Osteocyte (in vitro differentiated cells): ENCODE measurements at places on chromosomes 6 and 20.

- no peak for DNase-seq
- H3K4me1 ChIP-seq = peaks cover 10% of the 10 kb centered on the region
- peak overlapping the region; percentile 61 for H3K4me3 ChIP-seq
- H3K36me3 ChIP-seq = no peaks in the 10 kb centered on the region
Measured at GRCh38 chr6:136551103-136551502, 881 bp upstream of the MAP7 start.

GRCh38 chr6:105051941-105052471 lies 95.1 kb downstream of the LIN28B start:
- H3K27me3 ChIP-seq = no peaks in the 10 kb centered on the region
- H3K36me3 ChIP-seq = no peaks in the 10 kb centered on the region

- no peak overlapping the region for H3K27ac ChIP-seq
- H3K27me3 ChIP-seq = peaks cover 2% of the 10 kb centered on the region
- H3K4me1 ChIP-seq = peaks cover 3% of the 10 kb centered on the region
- no peaks in the 10 kb centered on the region for H3K36me3 ChIP-seq
- H3K4me3 ChIP-seq = no peak overlapping the region
- peak; percentile 38 for DNase-seq
Measured at GRCh38 chr6:2866171-2866846, 24.6 kb upstream of the SERPINB1 start.

DNA sequence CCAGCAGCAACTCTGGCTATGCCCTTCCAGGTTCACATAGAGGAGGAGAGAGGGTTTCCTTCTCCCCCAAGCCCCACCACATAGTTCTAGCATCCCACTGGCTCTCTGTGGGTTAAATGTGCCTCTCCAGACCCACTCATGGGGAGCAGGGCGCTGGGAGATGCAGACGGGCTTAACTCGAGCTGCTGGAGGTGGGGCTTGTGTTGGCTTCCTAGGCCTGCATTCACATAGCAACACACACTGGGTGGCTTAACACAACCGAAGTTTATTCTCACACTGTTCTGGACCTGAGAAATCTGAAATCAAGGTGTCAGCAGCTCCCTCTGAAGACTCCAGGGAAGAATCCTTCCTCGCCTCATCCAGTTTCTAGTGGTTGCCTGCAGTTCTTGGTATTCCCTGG lies 33.6 kb downstream of the SLC2A10 start:
- H3K27me3 ChIP-seq = peaks cover 59% of the 10 kb centered on the region
- DNase-seq = no peak
- H3K4me1 ChIP-seq = no peaks in the 10 kb centered on the region
- H3K4me3 ChIP-seq = no peak overlapping the region
- H3K27ac ChIP-seq = no peak overlapping the region
- H3K36me3 ChIP-seq = no peaks in the 10 kb centered on the region

DNA sequence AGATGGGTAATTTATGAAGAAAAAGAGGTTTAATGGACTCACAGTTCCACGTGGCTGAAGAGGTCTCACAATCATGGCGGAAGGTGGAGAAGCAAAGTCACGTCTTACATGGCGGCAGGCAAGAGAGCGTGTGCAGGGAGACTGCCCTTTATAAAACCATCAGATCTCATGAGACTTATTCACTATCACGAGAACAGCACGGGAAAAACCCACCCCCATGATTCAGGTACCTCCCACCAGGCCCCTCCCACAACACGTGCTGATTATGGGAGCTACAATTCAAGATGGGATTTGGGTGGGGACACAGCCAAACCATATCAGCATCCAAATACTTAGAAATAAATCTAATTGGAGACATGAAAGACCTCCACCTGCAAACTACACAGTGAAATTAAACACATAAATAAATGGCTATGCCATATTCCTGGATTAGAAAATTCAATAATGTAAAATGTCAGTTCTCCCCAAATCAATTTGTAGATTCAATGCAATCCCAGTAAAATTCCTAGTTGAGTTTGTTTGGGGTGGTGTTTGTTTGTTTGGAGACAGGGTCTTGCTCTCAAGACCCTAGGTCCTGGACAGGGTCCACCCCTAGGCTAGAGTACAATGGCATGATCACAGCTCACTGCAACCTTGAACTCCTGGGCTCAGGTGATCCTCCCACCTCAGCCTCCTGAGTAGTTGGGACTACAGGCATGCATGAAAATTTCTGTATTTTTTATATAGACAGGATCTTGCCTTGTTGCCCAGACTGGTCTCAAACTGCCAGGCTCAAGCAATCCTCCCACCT lies 101.6 kb downstream of the TAF4 start:
- no peaks in the 10 kb centered on the region for H3K4me1 ChIP-seq
- no peak overlapping the region for H3K4me3 ChIP-seq
- H3K36me3 ChIP-seq = no peaks in the 10 kb centered on the region
- no peaks in the 10 kb centered on the region for H3K27me3 ChIP-seq
- no peak overlapping the region for H3K27ac ChIP-seq

GRCh38 chr20:15561707-15562404 lies 1011.4 kb downstream of the KIF16B start:
- H3K27me3 ChIP-seq = no peaks in the 10 kb centered on the region
- no peak overlapping the region for H3K27ac ChIP-seq
- H3K4me1 ChIP-seq = no peaks in the 10 kb centered on the region
- no peak for DNase-seq

GRCh38 chr20:14745830-14746229 lies 408.4 kb upstream of the FLRT3 start:
- no peak for DNase-seq
- no peaks in the 10 kb centered on the region for H3K27me3 ChIP-seq
- H3K4me3 ChIP-seq = no peak overlapping the region
- H3K4me1 ChIP-seq = no peaks in the 10 kb centered on the region

DNA sequence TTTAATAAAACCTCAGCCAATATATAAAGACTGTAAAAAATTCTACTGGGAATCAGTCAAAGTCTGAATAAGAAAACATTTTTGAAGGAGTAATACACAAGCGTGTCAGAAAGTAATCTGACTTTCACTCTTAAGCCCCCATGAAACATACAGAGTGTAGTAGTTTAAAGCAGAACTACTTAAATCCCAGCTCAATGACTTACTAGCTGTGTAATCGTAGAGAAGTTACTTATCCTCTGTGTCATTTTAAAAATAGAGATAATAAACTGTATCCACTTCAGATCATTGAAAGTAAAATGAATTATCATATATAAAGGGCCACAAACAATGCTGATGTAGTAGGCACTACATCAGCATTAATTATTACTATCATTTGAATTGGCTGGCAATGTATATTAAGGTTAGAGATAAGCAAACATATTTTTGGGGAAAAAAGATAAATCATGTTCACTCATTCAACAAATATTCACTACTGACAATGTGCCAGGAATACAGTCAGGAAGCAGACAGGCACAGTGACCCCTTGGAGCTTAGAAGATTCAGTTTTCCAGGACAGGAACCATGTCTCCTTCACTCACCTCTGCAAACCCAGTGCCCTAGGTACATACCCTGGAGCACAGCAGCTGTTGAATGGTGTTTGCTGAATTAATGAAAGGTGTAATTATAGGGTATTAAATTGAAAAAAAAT lies 14.4 kb downstream of the REPS1 start:
- H3K27ac ChIP-seq = peak overlapping the region; percentile 70
- peaks cover 51% of the 10 kb centered on the region for H3K4me1 ChIP-seq
- H3K27me3 ChIP-seq = no peaks in the 10 kb centered on the region
- no peaks in the 10 kb centered on the region for H3K36me3 ChIP-seq
- no peak overlapping the region for H3K4me3 ChIP-seq

- peaks cover 19% of the 10 kb centered on the region for H3K36me3 ChIP-seq
- peaks cover 3% of the 10 kb centered on the region for H3K4me1 ChIP-seq
- H3K27ac ChIP-seq = no peak overlapping the region
- no peak for DNase-seq
- H3K4me3 ChIP-seq = no peak overlapping the region
- H3K27me3 ChIP-seq = no peaks in the 10 kb centered on the region
Measured at GRCh38 chr6:100595456-100595855, 130.7 kb upstream of the SIM1 start.

DNA sequence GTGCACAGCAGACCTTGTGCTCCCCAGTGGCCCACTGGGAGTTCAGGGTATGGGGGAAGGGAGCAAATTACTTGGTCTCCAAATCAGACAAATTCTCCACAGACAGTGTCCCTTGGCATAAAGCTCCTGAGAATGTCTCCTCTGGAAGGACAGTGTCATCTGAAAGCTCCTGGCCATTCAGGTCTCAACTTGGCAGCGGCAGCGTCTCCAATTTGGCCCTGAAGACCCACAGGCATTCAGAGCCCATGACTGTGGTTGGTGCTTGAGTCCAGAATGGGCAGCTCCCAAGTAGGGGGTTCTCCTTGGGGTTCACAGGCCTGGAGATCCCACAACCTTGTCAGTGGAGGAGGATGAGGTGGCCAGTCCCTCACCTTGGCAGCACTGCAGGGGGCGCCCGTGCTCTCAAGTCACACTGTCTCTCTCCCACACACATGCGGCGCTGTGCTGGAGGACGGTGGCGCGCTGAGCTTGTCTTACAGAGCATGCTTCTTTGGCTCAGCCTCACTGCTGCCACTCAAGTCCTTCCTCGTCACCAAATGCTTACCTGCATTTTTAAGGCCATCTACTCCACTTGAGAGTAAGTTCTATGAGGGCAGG lies 20.7 kb downstream of the DYNLRB1 start:
- H3K36me3 ChIP-seq = peaks cover 45% of the 10 kb centered on the region
- H3K27ac ChIP-seq = no peak overlapping the region
- no peaks in the 10 kb centered on the region for H3K27me3 ChIP-seq
- H3K4me3 ChIP-seq = no peak overlapping the region
- no peak for DNase-seq

- no peak overlapping the region for H3K27ac ChIP-seq
- peaks cover 48% of the 10 kb centered on the region for H3K4me1 ChIP-seq
- no peaks in the 10 kb centered on the region for H3K27me3 ChIP-seq
- H3K4me3 ChIP-seq = no peak overlapping the region
Measured at GRCh38 chr6:82076916-82077315, 170.6 kb downstream of the IBTK start.

- H3K4me3 ChIP-seq = no peak overlapping the region
- H3K4me1 ChIP-seq = peaks cover 4% of the 10 kb centered on the region
- H3K27ac ChIP-seq = no peak overlapping the region
- H3K36me3 ChIP-seq = peaks cover 46% of the 10 kb centered on the region
Measured at GRCh38 chr6:111674883-111675282, 69.2 kb upstream of the TRAF3IP2 start.
